ENCODE measurements at places on chromosomes 11 and 22. TPM values are rescaled to one million over a fixed set of nuclear protein-coding genes. Genes with fewer than 3 reads are reported as not detected.

The DEUP1 gene
- total RNA-seq = not detected

The NRIP3 gene
- total RNA-seq = 4.2 TPM

The PGM2L1 gene
- total RNA-seq = 17.7 TPM

The CADM1 gene
- total RNA-seq = 12.5 TPM

- no peak for DNase-seq
Observed at GRCh38 chr22:29581799-29582198, 886 bp upstream of the NIPSNAP1 start.

- DNase-seq = no peak
Observed at GRCh38 chr11:44626645-44627044, 61.2 kb downstream of the CD82 start.

GRCh38 chr22:37207981-37208380 is 4.3 kb downstream of the SSTR3 start:
- no peak for DNase-seq

DNA sequence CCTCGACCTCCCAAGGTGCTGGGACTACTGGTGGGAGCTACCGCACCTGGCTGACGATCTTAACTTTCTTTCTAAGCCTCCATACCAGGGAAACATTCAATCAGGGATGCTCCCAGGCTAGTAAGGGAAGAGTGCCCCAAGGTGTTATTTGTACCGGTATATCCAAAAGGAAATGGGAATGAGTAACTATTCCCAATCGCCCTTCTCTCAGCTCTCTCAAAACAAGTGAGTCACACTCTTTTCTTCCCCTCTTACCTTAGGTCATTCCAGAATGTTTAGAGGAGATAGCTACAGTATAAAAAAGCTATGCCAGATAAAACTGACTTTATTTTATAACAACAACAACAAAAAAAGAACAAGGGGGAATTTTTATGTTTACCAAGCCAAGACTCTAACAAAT is 13.7 kb downstream of the DCDC1 start:
- no peak for DNase-seq

DNA sequence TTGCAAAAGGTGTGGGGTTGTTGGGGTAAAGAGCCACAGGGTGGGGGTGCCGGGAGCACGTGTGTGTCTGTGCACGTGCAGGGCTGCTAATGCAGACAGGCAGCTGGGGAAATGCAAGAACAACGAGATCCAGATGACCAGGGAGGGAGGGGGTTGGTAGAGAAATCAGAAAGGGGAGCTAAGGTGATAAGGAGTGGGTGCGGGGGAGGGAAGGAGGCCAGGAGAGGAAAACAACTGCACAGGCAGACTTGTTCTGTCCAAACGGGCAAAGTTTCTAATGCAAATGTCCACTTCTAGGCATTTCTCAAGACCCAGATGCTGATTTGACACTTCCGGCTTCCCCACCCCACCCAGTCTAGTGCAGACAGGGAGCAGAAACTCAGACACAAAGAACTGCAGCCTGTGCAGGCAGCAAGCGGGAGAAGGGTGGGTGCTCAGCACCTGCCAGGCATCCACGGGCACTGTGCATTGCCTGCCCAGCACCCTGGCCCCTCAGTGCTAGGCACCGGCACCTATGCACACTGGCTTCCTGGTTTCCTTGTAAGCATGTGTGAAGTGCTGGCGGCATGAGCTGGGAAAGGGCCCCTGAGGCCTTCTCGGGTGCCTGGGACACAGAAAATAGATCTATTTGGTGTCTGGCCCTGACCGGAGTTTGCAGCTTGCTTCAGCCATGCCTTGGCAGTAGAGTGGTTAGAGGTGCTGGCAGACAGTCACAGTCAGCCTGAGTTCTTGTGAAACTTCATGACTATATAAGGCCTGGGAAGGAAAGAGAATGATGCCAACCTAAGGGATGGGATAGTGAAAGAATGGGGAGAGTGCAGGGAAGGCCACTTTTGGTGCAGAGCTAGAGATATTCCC is 220.1 kb upstream of the SORL1-AS1 start:
- no peak for DNase-seq

DNA sequence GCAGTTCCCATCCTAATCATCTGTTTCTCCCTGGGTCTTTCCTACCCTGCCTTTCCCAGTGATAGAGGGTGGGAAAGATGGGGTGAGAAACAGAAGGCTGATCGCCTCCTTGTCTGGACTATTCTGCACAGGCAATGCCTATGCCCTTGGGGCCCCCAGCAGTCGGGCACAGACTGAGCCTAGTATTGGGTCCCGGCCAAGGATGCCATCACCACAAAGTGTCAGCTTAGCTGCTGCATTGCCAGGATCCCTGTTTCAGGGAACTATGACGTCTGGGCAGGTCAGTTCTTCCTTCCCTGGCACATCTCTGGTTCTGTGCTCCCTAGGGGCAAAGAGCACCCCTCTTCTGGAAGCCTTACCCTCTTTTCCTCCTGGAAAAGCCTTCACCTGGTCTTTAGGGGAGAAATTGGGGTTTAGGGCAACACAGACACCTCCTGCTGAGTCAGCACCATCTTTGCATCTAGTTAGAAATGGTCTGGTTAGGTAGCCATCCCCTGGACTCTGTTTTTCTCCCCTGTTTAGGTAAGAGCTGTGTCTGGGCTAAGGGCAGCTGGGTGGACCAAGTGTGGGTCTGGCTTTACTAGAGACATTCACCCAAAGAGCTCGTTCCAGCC is 2.1 kb downstream of the ADAMTS8 start:
- DNase-seq = no peak
